Activated CD8-positive, alpha-beta memory T cell treated with anti-CD3 and anti-CD28 coated beads, Interleukin-2, amount 10 ng/mL, durations not matched to agents 7 days and 5 days (primary cell): ENCODE measurements at places on chromosomes 1 and 21. TPM values are rescaled to one million over a fixed set of nuclear protein-coding genes. Genes with fewer than 3 reads are reported as not detected.

- H3K27ac ChIP-seq = peak overlapping the region; percentile 73
- no peak for DNase-seq
- peak overlapping the region; percentile 79 for H3K4me3 ChIP-seq
- peaks cover 1% of the 10 kb centered on the region for H3K36me3 ChIP-seq
- H3K27me3 ChIP-seq = no peaks in the 10 kb centered on the region
These were observed 2.5 kb downstream of the AGO4 start for GRCh38 chr1:35810096-35810881.

- peak overlapping the region; percentile 25 for H3K4me3 ChIP-seq
- peak overlapping the region; percentile 80 for H3K27ac ChIP-seq
- no peaks in the 10 kb centered on the region for H3K36me3 ChIP-seq
These were observed 78.6 kb downstream of the KCNN3 start for GRCh38 chr1:154791292-154792166.

GRCh38 chr1:116316373-116316772, 56.7 kb upstream of the ATP1A1 start:
- H3K27me3 ChIP-seq = no peaks in the 10 kb centered on the region
- no peaks in the 10 kb centered on the region for H3K36me3 ChIP-seq
- H3K4me1 ChIP-seq = peaks cover under 1% of the 10 kb centered on the region
- no peak overlapping the region for H3K4me3 ChIP-seq
- no peak overlapping the region for H3K27ac ChIP-seq

ACTN2 gene
- not detected for total RNA-seq

KPRP gene
- not detected for total RNA-seq

NBPF6 gene
- not detected for total RNA-seq

LIPI gene
- total RNA-seq = not detected
